Kasumi-1 (cell line): ENCODE measurements at places on chromosomes 2 and 18.

- peak; percentile 50 for DNase-seq
These were observed 19.4 kb upstream of the PAX3 start for GRCh38 chr2:222318026-222318711.

DNA sequence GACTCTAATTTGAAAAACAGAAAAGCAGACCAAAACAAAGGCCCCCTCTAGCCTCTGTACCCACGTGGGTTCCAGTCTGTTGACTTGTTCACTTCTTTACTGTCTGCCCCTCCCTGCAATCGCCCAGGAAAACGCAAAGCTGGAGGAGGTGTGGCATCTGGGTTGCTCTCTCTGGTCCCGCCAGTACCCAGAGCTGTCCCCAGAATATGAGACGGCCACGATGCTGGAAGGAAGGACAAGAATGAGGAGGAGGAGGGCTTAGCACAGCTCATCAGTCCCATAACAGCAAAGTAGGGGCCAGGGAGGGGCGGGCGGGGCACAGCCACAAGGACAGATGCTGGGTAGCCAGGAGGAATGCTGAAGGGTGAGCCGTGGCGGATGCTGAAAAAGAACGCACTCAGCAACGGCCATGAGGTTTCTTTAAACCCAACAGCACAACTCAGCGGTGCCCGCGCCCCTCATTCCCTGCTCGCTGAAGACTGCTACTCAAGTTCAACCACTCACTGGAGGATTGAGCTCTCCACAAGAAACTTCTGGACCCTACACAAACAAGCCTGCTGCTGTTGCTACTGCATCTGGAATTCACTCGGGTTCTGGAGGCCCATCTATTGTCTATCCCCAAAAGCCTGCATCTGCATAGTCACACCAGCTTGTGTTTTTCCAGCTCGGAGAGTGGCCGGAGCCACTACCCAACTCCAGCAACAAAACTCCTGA is 187.7 kb downstream of the HDAC4 start:
- no peak for DNase-seq

GRCh38 chr2:128093762-128094161 is 2.8 kb downstream of the UGGT1 start:
- DNase-seq, result no peak

DNA sequence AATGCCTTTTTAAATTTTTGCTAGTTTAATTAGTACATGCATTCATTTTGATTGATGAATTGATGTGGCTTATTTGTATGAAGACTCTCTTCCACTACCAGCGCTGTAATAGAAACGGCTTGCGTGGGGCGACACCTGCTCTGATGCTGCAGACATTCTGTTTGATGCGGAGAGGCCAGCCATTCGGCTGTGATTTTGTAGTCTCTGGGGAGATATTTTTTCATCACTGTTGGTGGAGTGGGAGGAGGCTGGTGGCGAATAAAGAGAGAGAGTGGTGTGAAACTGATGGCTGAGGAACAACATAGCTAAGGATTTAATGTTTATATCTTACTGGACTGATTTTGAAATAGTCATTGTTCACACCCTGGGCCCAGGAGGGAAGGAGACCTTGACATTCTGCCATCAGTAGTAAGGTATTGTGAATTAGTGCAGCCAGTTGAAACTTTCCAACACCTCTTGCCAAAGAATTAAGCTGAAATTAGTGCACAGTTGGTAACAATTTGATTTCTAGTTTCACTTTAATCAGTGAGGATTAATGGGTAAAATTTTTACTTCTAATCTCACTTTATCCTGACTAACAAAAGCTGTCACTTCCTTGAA is 224.1 kb downstream of the MTX2 start:
- no peak for DNase-seq

GRCh38 chr2:85804583-85804982 is 50.8 kb downstream of the ATOH8 start:
- peak; percentile 61 for DNase-seq

DNA sequence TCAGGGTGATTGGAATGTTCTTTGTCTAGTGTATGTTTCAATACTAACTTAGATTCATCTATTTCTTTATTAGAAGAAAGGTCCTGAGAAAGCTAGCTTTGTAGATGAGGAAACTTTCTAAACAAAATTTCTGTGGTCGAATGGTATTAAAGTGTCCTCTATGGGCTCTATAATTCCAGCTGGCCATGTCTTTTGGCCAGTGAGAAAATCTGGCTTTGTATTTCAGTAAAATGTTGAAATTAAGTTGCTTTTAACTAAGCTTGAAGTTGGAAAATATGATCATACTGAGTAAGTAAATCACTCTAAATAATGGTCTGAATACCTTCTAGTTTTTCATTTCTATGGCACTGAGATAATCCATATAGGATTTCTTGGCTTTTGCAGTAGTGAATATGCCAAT is 148.8 kb downstream of the RDH14 start:
- no peak for DNase-seq

GRCh38 chr18:9669016-9669415 is 39.1 kb upstream of the RAB31 start:
- no peak for DNase-seq

GRCh38 chr18:8611916-8612576 is 2.8 kb downstream of the RAB12 start:
- DNase-seq, result no peak

DNA sequence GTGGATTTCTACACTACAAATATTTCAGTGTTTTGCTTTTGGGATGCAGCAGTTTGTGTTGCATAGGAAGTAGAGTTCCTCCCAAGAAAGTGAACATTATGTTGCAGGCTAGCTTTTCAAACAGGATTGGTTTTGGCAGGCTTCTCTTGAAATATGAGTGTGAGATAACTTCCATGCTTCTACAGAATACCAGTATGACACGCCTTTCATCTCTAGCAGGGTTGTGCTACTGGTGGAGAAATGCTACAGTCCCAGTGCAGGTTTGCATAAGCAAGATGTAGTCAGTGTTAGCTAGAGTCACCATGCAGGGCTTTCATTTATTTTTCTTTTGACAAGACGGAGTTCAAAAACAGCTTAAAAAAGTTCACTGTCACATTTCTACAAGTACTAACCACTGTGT is 17.1 kb upstream of the CAVIN2 start:
- DNase-seq, result no peak

GRCh38 chr2:46254474-46254873 is 42.7 kb upstream of the EPAS1 start:
- DNase-seq, result no peak

DNA sequence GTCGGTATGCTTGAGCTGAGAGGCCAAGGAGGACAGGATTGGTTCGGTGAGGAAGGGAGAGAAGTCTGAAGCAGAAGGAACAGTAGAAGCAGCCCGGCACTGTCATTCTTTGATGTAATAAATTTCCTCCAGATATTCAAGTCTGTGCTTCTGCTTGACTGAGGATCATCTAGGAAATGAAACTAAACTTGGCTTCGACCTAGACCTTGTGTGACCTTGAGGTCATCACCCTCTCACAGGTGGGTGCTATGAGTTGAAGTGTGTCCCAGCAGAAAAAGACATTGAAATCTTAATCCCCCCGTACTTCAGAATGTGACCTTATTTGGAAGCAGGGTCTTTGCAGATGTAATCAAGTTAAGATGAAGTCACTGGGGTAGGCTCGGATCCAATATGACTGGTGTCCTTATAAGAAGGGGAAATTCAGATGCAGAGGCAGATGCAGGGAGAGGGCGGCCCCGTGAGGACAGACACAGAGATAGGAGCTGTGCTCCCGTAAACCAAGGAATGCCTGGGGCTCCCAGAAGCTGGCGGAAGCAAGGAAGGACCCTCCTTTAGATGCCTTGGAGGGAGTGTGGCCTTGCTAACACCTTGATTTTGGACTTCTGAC is 49.0 kb downstream of the PRKCE start:
- no peak for DNase-seq

GRCh38 chr18:32301361-32301760 is 111.5 kb downstream of the MEP1B start:
- no peak for DNase-seq

DNA sequence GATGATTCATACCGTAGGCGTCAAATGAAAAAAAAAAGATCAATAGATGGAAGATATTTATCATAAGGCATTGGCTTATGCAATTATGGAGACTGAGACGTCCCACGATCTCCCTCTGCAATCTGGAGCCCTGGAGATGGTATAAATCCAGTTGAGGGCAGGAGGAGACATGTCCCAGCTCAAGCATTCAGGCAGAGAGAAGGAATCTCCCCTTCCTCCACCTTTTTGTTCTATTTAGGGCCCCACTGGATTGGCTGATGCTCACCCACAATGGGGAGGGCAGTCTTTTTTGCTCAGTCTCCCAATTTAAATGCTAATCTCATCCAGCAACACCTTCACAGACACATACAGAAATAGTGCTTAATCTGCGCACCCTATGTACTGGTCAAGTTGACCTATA is 18.0 kb upstream of the OLA1 start:
- no peak for DNase-seq

GRCh38 chr2:214192711-214193110 is 218.1 kb upstream of the VWC2L start:
- DNase-seq, result no peak

- no peak for DNase-seq
These were observed 113.4 kb upstream of the WDSUB1 start for GRCh38 chr2:159399716-159400415.

- no peak for DNase-seq
These were observed 22.2 kb downstream of the ATAD2B start for GRCh38 chr2:23904692-23905091.

DNA sequence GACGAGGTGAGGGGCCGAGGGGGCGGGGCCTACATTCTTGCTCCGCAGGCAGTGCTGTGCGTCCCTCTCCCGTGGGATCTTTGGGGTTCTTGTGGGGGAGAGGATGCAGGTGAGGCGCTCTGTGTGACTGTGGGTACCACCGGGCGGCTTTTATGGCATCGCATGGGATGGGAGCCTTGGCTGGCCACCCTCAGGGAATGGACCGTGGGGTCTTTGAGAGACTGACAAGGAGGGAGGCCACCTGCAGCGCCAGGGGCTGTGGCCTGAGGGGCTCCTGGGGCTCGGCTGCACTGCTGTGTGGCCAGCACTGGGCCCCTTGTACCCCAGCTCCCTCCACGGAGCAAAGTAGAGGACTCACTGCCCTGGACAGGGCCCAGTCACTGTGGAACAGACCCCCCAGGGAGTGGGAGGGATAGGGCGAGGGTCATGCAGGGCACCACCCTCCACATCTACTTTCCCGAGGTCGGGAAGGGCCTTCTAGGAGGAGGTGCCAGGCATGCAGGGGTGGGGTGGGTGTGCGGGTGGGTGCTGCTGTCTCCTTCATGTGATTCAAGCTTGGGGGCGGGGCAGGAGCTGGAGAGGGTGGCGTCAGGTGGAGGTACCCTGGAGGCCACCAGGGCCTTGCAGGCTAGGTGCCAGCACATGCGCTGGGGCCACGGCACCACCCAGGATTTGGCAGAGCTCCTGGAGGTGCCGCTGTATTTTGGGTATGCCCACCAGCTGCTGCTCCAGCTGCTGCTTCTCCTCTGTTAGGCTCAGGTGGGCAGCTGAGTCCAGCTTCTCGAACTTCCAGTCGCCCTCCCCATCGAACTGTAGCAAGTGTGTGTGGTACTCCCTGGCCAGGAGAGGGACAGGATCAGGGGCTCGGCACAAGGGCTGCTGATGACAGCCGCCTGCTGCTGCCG is 1072.4 kb downstream of the RPIA start:
- no peak for DNase-seq

- DNase-seq, result no peak
These were observed 59.4 kb downstream of the OSR1 start for GRCh38 chr2:19299032-19299431.

DNA sequence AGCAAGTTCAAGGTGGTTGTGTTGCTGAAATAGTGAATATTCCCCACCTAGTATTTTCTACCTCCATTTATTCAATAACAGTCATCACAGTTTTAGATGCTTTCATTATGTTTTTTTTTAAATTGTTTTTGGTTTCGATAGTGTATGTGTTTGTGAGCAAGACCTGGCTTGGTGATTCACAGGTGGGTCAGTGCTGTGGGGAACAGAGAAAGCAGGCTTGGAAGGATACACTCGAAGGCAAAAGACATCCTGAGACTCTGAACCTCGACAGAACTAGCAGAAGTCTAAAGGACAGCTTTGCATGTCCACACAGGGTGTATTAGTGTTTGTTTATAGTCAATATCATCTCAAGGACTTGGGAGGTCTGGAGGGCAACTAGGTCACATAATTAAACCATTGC is 551.5 kb downstream of the RIT2 start:
- no peak for DNase-seq

GRCh38 chr2:145503511-145503910 is 983.6 kb upstream of the ZEB2 start:
- no peak for DNase-seq

DNA sequence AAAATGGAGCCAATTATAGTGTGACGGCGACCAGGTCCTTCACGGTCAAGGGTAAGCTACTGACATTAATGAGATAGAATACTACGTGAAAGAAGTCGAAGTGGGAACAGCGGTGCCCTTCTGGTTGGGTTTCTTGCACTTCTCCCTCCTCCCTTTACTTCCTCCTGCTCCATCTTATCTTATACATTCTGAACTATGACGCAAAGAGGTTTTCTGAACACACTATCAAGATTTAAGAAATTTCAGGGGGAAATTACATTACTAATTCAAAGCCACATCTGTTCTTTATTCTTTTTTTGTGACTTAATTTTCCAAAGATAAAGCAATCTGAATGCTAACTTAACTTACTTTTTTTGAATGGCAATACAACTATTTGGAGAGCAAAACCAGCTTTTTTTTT is 14.8 kb upstream of the IL18R1 start:
- DNase-seq, result no peak

DNA sequence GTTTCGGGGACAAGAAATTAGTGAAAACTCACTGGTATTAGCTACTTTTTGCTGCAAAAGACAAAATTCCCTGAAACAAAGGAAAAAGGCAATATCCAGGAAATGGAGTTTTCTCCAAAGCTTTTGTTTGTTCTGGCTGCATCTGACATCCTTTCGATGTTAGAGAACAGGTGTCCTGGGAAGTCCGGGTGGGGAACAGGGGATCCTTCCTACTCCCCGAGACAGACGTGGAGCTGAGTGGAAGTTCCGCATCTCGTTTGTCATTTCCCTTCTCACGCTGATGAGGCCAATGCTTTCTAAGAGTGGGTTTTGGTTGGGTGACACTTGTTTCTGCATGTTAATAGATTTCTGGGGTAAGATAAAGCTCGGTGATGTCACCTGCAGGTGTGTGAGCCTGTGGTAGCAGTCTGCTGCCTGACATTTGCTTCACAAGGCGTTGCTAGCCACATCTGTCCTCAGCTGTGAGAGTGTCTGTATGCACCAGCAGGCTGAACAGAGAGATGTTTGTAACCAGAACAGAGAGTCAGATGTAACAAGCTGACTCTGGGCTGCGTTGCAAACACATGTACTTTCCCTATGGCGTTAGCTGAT is 125.9 kb downstream of the ACOXL start:
- no peak for DNase-seq

DNA sequence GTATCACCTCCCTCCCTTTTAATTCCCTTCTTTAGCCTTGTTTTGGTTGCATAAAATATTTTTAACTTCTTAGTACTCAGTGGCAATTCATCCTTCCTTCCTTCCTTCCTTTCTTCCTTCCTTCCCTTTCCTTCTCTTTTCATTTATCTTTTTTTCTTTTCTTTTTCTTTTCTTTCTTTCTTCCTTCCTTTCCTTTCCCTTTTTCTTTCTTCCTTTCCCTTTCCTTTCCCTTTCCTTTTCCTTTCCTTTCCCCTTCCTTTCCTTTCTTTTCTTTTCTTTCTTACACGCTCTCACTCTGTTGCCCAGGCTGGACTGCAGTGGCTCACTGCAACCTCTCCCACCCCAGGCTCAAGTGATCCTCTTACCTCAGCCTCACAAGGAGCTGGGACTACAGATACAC is 160.2 kb downstream of the GREB1L start:
- DNase-seq, result no peak
